Neural crest cell (in vitro differentiated cells): ENCODE measurements at places on chromosomes 7 and 10. TPM values are rescaled to one million over a fixed set of nuclear protein-coding genes. Genes with fewer than 3 reads are reported as not detected.

Gene TLX1
- 0.16 and 0.33 TPM in 2 replicates for total RNA-seq

Gene ENTPD1
- total RNA-seq = 0.27 and 0.37 TPM in 2 replicates

Gene PGAM1
- 313 and 337 TPM in 2 replicates for total RNA-seq

Gene SLC26A3
- total RNA-seq = not detected in 2 replicates
